ENCODE measurements at places on chromosomes 16 and 17. TPM values are rescaled to one million over a fixed set of nuclear protein-coding genes. Genes with fewer than 3 reads are reported as not detected.

DHRS7C gene
- total RNA-seq, result not detected

CEMP1 gene
- total RNA-seq, result 1.3 TPM

HOXB5 gene
- 0.99 TPM for total RNA-seq

SLC6A2 gene
- total RNA-seq, result not detected

CCT6B gene
- 0.66 TPM for total RNA-seq

- no peak overlapping the region for H3K4me3 ChIP-seq
- DNase-seq, result no peak
- H3K27ac ChIP-seq, result no peak overlapping the region
- H3K27me3 ChIP-seq, result no peaks in the 10 kb centered on the region
These were observed 9.8 kb downstream of the MYO1C start for GRCh38 chr17:1482680-1483079.

- H3K4me3 ChIP-seq, result no peak overlapping the region
- no peak overlapping the region for H3K27ac ChIP-seq
- peaks cover 26% of the 10 kb centered on the region for H3K36me3 ChIP-seq
- H3K4me1 ChIP-seq, result no peaks in the 10 kb centered on the region
- no peak for DNase-seq
- H3K27me3 ChIP-seq, result no peaks in the 10 kb centered on the region
These were observed 10.4 kb downstream of the GLYR1 start for GRCh38 chr16:4836727-4837126.

DNA sequence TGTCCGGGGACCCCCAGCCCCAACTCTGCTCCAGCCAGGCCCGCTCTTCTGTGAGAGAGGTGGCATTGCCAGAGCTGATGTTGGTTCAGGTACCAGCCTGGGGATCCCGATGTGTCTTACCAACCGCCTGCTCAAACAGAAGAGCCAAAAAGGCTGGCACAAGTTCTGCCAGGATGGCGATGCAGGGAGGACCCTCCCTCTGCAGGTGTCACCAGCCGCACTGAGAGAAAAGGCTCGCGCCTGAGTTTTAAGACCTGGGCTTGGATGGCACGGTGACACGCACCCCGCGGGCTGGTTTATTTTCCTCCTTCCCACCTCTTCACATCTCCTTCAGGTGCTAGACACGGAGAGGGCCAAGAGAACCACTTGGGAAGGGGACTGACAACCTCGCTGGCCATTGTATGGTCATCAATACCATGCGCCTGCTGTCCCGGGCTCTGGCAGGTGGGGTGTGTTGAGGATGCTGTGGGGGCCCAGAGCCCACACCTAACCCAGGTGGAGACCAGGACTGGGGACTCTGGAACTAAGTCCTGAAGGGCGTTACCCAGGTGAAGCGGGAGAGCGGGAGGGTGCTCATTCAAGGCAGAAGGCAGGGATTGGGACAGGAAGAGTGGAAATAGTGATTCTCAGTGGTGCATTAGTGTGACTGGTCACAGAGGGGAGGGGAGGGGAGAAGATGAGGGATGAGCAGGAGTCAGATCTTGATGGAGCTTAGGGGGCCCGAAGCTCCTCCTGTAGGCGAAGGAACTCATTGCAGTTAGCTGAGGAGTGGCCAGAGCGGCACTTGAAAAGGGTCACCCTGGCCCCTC is 16.3 kb downstream of the FOXJ1 start:
- no peak overlapping the region for H3K27ac ChIP-seq
- H3K4me3 ChIP-seq, result no peak overlapping the region
- H3K4me1 ChIP-seq, result peaks cover 12% of the 10 kb centered on the region

DNA sequence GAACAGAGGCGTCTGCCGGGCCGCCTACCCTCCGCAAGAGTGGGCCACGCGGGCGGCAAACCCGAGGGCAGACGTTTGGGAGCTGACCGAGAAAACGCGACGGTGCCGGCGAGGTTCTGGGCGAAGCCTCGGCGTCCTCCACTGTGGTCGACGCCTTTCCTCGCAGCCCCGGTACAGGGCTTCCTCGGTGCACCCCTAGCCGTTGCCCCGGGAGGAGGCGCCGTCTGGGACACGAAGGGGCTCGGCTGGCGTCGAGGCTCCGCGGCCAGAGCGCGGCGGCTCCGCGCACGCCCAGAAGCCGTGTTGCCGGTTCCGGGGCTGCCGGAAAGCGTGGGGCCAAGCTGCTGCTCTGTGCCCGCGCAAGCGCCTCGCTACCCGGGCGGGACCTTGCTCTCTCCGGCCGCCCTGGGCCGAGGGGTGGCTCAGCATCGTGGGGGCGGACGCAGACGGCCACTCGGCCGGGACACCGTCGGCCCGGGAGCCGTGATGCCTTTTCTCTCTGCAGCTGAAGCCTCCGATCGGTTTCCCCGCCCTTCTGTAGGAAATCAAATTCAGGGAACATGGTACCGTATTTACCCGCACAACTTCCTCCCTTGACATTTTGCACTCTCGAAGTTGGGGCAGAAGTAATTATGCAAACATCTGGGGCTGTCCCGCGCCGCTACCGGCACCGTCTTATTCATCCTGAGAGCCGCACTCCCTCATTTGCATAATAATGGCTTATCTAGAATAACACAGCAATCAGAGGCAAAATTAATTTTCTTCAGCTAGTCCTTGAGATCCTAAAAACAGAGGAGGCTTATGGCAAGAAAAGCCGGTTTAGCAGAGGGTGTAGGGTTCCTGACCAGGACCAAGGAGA is 7.3 kb upstream of the CBX8 start:
- H3K27ac ChIP-seq, result no peak overlapping the region
- peaks cover 83% of the 10 kb centered on the region for H3K27me3 ChIP-seq
- DNase-seq, result no peak
- no peak overlapping the region for H3K4me3 ChIP-seq
- peaks cover 47% of the 10 kb centered on the region for H3K4me1 ChIP-seq

GRCh38 chr17:16282522-16282921 is 65.5 kb downstream of the PIGL start:
- no peaks in the 10 kb centered on the region for H3K36me3 ChIP-seq
- no peak overlapping the region for H3K27ac ChIP-seq
- no peaks in the 10 kb centered on the region for H3K27me3 ChIP-seq
- H3K4me1 ChIP-seq, result peaks cover 12% of the 10 kb centered on the region
- H3K4me3 ChIP-seq, result no peak overlapping the region

- H3K4me3 ChIP-seq, result no peak overlapping the region
- DNase-seq, result no peak
- no peaks in the 10 kb centered on the region for H3K27me3 ChIP-seq
- H3K36me3 ChIP-seq, result peaks cover 5% of the 10 kb centered on the region
- no peak overlapping the region for H3K27ac ChIP-seq
- no peaks in the 10 kb centered on the region for H3K4me1 ChIP-seq
These were observed 32.9 kb downstream of the SMYD4 start for GRCh38 chr17:1796800-1797199.

GRCh38 chr16:85967111-85967510 is 68.1 kb downstream of the IRF8 start:
- no peak overlapping the region for H3K4me3 ChIP-seq
- no peaks in the 10 kb centered on the region for H3K4me1 ChIP-seq
- H3K27ac ChIP-seq, result no peak overlapping the region

DNA sequence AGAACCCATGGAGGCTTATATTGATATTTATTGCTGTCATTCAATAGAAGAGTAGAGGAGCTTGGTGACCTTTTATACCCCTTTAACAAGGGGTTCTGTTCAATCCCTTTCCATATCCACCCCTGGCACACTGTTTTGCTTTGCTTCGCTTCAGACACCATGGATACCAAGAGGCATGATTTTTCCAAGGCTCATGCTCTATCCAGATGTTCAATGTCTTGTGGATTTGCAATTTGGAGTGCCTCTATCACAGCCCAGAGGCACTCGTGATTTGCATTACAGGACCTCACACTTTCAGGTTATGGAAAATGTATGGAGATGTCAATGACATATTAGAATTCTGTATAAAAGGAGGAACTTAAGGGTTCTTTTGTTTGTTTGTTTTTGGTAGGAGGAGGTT is 21.5 kb downstream of the CFAP20 start:
- H3K27ac ChIP-seq, result no peak overlapping the region
- H3K4me3 ChIP-seq, result no peak overlapping the region
- H3K4me1 ChIP-seq, result no peaks in the 10 kb centered on the region
- no peaks in the 10 kb centered on the region for H3K27me3 ChIP-seq

- H3K4me3 ChIP-seq, result no peak overlapping the region
- DNase-seq, result no peak
- H3K27ac ChIP-seq, result no peak overlapping the region
- H3K27me3 ChIP-seq, result no peaks in the 10 kb centered on the region
- H3K36me3 ChIP-seq, result no peaks in the 10 kb centered on the region
- no peaks in the 10 kb centered on the region for H3K4me1 ChIP-seq
These were observed 17.4 kb downstream of the HS3ST3B1 start for GRCh38 chr17:14318109-14318917.

DNA sequence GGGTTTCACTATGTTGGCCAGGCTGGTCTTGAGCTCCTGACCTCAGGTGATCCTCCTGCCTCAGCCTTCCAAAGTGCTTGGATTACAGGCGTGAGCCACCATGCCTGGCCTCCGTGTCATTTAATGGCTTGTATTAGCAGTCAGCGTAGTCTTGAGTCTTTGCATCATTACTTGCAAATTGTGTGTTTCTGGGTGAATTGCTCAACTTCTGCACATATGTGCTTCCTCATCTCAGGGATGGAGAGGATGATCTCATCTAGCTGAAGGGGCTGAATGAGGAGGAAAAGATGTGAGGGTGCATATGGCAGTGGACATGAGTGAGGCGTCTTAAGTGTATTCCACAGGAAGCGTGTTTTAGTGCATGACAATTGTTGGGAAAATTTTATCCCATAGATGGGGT is 155.8 kb downstream of the SNX29 start:
- no peak overlapping the region for H3K27ac ChIP-seq
- H3K4me3 ChIP-seq, result no peak overlapping the region
- H3K36me3 ChIP-seq, result no peaks in the 10 kb centered on the region
- peaks cover 12% of the 10 kb centered on the region for H3K4me1 ChIP-seq
- DNase-seq, result no peak

DNA sequence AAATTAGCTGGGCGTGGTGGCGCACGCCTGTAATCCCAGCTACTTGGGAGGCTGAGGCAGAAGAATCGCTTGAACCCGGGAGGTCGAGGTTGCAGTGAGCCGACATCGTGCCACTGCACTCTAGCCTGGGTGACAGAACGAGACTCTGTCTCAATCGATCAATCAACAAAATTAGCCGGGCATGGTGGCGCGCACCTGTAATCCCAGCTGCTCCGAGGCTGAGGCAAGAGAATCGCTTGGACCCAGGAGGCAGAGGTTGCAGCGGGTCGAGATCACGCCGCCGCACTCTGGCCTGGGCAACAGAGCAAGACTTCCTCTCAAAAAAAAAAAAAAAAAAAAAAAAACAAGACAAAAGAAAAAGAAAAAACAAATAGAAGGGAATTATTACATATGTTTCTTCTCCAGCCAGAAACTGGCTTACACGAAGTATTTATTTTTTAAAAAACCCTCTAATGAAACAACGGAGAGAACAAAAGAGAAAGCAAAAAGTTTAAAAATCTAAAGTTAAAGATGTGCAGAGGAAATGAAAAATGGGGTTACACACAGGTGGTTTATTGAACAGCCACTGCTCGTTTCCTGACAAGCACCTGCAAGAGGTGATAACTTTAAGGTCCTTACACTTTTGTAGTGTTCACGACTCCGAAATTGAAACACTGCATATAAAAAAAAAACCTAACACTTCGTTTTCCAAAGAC is 1.4 kb downstream of the SYNRG start:
- H3K4me1 ChIP-seq, result peaks cover 30% of the 10 kb centered on the region
- H3K4me3 ChIP-seq, result no peak overlapping the region
- no peak for DNase-seq

DNA sequence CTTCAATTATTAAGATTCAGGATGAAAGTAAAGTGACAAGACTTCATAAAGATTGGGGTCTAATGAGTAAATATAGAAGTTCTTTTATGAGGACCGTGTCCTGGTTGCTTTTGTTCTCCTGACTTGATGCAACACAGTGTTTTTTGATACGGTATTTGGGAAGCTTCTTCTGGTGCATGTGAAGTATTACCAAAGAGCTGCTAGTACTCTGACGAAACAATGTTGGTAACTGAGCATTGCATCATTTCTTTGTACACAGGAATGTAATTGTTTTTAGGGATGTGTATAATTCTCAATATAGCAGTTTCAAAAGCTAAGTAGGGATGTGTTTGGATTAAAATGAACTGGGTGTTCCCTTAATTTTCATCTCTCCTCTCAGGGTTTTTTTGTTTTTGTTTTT is 15.9 kb downstream of the KPNB1 start:
- no peak overlapping the region for H3K4me3 ChIP-seq
- H3K36me3 ChIP-seq, result peaks cover 65% of the 10 kb centered on the region
- H3K27ac ChIP-seq, result no peak overlapping the region
- H3K4me1 ChIP-seq, result no peaks in the 10 kb centered on the region
- H3K27me3 ChIP-seq, result no peaks in the 10 kb centered on the region

DNA sequence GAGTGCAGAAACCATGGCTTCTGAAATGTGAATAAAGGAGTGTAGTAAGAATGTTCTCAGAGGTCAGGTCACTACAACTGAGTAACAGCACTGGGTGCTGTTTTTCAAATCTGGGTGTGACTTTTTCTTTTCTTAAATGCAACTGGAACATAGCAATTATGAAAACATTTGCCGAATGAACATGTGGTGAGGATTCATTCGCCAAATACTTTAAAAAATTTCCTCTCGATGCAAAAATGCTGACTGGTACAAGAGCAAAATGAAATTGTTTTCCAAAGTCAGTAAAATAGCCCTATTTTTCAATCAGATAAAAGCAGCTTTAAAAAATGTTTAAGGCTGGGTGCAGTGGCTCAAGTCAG is 18.6 kb downstream of the ZDHHC7 start:
- peaks cover 25% of the 10 kb centered on the region for H3K36me3 ChIP-seq
- H3K27ac ChIP-seq, result no peak overlapping the region
- H3K27me3 ChIP-seq, result no peaks in the 10 kb centered on the region
- H3K4me3 ChIP-seq, result no peak overlapping the region
- DNase-seq, result no peak
- peaks cover 24% of the 10 kb centered on the region for H3K4me1 ChIP-seq

DNA sequence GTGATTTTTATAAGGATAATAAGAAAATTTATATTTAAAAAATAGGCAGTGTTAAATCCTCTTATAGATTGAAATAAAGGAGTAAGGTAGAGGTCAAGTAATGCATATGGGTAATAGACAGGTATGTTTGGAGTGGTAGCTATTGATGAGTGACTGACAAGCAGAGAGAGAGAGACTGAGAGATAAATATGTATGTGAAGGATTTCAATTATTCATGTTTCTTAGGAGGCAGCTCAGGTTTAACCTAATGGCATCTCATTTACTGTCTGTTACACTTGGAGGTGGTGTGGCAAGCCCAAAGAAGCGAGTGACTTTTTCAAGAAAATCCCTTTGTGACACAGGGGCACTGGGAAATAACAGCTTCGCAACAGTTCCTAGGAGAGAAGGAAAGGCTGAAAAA is 120.2 kb downstream of the KIF2B start:
- no peak overlapping the region for H3K4me3 ChIP-seq
- no peak for DNase-seq
- no peak overlapping the region for H3K27ac ChIP-seq

DNA sequence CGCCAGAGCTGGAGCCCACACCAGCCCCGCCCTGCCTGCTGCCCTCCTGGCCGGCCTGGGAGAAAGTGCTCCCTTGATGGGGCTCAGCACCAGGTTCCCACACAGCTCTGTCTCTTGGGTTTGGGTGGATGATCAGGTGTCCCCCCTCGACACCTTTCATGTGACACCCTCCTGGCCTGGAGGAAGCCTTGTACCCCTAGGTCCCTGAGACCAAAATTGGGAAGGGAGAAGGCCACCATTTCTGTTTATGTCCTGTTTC is 19.4 kb upstream of the PLLP start:
- no peak overlapping the region for H3K4me3 ChIP-seq
- DNase-seq, result no peak
- no peaks in the 10 kb centered on the region for H3K27me3 ChIP-seq

Data from body of pancreas (tissue), 4 donors.